ENCODE measurements at places on chromosomes 5 and 9. TPM values are rescaled to one million over a fixed set of nuclear protein-coding genes. Genes with fewer than 3 reads are reported as not detected.

- no peak for DNase-seq
- no peak overlapping the region for H3K4me3 ChIP-seq
- H3K27ac ChIP-seq, result peak overlapping the region; percentile 62
- peaks cover 17% of the 10 kb centered on the region for H3K4me1 ChIP-seq
- no peaks in the 10 kb centered on the region for H3K27me3 ChIP-seq
Observed at GRCh38 chr5:133952729-133953567, 15.5 kb downstream of the C5orf15 start.

Gene CAMK4
- total RNA-seq, result 3.3 TPM

Gene TPM2
- 8,856 TPM for total RNA-seq

DNA sequence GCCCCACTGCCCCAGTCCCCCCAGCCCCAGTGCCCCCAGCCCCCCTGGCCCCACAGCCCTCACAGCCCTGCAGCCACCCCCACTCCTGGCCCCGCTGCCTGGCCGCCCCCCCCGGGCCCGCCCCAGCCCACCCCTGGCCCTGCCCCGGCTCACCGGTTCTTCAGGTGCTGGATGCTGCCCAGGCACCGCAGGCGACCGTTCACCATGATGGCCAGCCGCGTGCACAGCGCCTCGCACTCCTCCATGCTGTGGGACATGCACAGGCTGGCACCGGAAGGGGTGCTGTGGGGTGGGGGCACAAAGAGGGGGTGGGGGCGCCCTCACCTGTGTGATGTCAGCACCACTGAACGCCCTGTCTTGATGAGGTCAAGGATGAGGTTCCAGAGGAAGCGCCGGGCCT, 12.8 kb upstream of the CLIC3 start:
- no peaks in the 10 kb centered on the region for H3K27me3 ChIP-seq
- H3K4me3 ChIP-seq, result no peak overlapping the region
- H3K4me1 ChIP-seq, result peaks cover 12% of the 10 kb centered on the region
- no peak for DNase-seq
- H3K27ac ChIP-seq, result no peak overlapping the region

DNA sequence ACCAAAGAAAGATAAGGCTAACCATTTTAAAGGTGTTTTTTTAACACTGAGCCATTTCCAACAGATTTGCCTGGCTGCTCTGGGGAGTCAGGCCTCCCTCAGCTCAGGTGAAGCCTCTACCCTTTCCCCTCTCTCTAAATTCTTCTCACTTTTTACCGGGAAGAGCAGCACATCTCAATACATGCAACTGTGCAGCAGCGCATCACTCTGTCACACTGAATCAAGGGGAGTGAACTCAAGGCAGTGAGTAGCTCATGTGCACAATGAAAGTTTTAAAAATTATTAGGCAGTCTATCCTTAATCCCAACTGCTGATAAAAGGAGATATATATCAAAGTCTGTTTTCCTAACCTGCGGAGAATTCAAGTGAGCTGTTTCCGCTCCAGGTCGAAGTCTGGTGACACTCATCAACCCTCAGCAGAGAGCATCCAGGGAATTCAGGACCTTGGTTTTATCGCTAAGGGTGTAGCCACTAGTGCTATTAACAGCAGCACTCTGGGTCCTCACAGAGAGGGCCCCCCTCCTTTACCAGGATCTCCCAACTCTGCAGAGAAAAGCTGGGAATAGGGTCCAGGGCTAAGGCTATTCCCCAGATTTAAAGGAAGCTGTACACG, 1.0 kb downstream of the CEMIP2 start:
- no peaks in the 10 kb centered on the region for H3K27me3 ChIP-seq
- peak overlapping the region; percentile 94 for H3K27ac ChIP-seq
- peaks cover 19% of the 10 kb centered on the region for H3K4me1 ChIP-seq
- H3K4me3 ChIP-seq, result peak overlapping the region; percentile 83
- H3K36me3 ChIP-seq, result no peaks in the 10 kb centered on the region

- no peaks in the 10 kb centered on the region for H3K36me3 ChIP-seq
- no peaks in the 10 kb centered on the region for H3K27me3 ChIP-seq
Observed at GRCh38 chr5:96121364-96121763, 159.7 kb upstream of the ELL2 start.

Gene ITK
- 2.1 TPM for total RNA-seq

DNA sequence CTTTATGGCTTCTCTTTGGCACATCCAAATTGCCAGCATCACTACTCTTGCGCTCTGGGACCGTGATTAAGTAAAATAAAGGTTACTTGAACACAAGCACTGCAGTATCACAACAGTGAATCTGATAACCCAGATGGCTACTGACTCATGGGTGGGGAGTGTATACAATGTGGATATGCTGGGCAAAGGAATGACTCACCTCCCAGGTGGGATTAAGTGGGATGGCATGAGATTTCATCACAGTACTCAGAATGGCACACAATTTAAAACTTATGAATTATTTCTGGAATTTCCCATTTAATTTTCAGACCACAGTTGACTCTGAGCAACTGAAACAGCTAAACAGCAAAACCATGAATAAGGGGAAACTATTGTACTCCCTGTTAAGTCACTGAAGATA, 4.3 kb downstream of the GFM2 start:
- no peak overlapping the region for H3K4me3 ChIP-seq
- peaks cover 16% of the 10 kb centered on the region for H3K4me1 ChIP-seq
- no peaks in the 10 kb centered on the region for H3K27me3 ChIP-seq
- DNase-seq, result no peak
- H3K36me3 ChIP-seq, result peaks cover 17% of the 10 kb centered on the region
